WERI-Rb-1 (cell line): ENCODE measurements at places on chromosomes 12 and 14.

DNA sequence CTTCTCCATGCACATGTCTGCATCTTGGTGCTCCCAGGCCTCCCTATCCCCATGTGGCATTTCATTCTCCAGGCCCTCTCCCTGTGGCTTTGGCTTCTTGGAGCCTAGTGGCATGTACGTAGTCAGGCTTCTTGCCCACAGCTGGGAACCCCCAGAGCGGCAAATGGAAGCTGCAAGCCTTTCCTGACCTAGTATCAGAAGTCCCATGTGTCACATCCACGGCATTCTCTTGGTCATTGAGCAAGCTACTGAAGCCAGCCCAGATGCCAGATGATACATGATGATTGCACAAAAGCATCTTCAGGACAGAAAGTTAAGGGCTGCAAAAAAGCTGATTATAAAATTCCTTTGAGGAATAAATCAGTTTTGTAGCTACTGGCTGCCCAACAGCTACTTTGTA lies 154.9 kb downstream of the PELI2 start:
- no peak for DNase-seq

DNA sequence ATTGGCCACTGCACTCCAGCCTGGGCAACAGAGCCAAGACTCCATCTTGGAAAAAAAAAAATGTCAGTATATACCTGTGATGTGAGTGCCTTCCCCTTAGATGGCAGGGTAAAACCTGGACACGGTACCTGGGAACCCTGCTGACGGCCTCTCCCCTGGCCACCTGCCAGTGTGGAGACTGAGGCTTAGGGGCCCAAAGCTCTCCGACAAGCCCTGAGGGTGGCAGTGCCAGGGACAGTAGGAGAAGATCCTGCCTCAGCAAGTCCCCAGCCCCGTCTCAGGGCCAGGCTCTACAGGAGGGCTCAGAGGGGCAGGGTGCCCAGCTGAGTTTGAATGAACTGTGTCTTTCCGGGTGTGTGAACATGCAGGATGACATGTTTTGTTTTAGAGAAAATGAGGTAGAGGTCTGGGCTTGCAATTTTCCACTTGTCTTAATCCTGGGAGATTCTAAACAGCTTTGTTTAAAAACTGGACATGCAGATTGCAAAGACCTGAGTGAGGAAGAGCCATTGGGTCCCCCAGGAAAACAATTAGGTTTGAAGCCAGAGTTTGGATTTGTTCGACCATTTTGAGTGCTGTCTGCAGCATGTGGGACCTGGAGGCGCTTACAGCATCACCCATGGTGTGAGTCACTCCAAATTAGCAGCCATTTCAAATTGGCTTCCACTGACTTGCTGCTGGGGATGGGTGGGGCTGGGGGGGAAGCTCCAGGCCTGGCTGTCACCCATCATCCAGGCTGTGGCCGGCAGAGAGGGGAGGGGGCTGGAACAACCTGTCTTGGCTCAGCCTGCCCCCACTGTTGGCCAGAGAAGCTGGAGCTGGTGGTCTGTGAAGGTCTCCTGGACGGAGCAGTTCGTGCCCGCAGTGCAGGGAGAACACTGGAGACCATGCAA lies 10.8 kb downstream of the TSPAN9 start:
- DNase-seq: no peak

DNA sequence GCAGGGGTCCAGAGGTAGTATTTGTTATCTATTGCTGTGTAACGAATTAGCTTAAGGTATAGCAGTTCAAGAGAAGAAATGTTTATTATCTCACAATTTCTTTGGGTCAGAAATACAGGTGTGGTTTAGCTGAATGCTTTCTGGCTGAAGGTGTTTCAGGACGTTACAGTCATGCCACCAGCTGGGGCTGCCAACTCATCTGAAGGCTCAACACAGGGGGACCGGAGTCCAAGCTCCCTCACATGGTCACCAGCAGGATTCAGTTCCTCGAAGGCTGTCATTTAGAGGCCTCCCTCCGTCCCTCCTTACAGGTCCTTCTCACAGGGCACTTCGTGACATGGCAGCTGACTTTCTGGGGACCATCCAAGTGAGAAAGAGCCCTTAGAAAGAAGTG lies 37.5 kb upstream of the SINHCAF start:
- peak; percentile 49 for DNase-seq

- DNase-seq: no peak
Measured at GRCh38 chr12:53674977-53675700, 744 bp downstream of the ATP5MC2 start.

GRCh38 chr12:47222520-47223030 lies 142.8 kb upstream of the AMIGO2 start:
- DNase-seq: no peak

DNA sequence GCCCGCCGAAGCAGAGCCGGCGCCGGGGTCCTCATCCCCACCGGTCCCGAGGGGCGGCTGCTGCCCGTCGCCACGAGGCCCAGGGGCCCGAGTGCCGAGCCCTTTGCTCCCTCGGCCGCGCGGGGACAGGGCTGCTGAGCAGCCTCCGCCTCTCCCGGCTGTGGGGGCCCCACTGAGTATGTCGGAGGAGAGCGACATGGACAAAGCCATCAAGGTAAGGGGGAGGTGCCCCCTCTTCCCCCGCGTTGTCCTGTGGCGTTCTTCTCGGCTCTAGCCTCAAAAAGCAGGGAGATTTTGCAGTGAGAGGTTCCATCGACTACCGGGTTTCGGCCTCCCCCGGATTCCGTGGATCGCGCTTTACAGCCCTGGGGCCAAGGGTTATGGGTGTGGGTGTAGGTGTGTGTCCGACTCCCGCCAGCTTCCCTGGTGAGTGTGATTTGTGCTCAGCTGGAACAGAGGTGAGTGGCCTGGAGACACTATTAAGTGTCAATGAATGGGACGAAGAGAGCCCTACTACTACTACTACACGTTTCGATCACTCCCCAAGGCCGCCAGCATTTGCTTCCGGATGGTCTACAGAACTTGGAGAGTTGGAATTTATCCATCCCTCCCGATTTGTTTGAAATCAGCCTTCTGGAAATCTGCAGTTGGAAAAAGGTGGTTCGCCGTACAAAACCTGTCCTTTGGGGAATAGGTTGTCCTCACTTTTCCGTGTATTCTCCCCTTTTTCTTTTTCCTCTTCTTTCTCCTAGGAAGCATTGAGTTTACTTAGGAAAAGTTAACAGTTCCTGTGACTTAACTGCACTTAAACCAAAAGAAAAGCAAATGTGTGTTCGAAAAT lies 748 bp downstream of the MAPKAPK5 start:
- no peak for DNase-seq

DNA sequence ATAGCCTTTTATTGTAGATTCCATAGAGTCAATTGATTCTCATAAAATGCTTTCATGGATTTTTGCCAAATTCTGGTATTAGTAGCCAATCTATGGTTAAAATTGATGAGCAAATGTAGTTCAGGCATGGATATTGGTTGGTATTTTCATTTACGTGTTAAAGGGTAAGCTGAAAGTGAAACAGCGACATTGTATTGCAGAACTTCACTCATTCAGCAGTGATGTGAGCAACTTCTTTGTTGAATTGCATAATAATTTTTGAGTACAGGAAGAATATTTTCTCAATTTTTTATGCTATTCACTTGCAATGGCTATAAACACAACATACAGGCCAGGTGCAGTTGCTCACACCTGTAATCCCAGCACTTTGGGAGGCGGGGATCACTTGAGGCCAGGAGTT lies 24.2 kb upstream of the FAM222A start:
- no peak for DNase-seq

DNA sequence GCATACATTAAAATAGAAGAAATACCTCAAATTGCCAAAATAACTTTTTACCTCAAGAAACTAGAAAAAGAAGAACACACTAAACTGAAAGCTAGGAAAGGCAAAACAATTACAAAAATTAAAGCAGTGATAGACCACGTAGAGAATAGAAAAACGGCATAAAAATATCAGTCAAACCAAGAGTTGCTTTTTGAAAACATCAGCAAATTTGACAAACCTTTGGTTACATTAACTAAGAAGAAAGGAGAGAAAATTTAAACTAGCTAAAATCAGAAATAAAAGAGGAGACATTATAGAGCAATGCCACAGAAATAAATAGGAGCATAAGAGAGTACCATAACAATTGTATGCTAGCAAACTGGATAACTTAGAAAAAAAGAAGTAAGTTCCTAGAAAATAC lies 553.8 kb downstream of the CCER1 start:
- no peak for DNase-seq
